ENCODE measurements at places on chromosomes 4 and X. TPM values are rescaled to one million over a fixed set of nuclear protein-coding genes. Genes with fewer than 3 reads are reported as not detected.

The LRP2BP gene
- total RNA-seq = 0.14 TPM

The CCNA2 gene
- 43.5 TPM for total RNA-seq

The DIPK2B gene
- total RNA-seq = not detected

The VSIG4 gene
- total RNA-seq = not detected
